ENCODE measurements at places on chromosomes 7 and 10.

- DNase-seq: no peak
These were observed 71.4 kb downstream of the FGFR2 start for GRCh38 chr10:121526801-121527221.

GRCh38 chr10:128463991-128464760 lies 338.0 kb upstream of the MKI67 start:
- no peak for DNase-seq

DNA sequence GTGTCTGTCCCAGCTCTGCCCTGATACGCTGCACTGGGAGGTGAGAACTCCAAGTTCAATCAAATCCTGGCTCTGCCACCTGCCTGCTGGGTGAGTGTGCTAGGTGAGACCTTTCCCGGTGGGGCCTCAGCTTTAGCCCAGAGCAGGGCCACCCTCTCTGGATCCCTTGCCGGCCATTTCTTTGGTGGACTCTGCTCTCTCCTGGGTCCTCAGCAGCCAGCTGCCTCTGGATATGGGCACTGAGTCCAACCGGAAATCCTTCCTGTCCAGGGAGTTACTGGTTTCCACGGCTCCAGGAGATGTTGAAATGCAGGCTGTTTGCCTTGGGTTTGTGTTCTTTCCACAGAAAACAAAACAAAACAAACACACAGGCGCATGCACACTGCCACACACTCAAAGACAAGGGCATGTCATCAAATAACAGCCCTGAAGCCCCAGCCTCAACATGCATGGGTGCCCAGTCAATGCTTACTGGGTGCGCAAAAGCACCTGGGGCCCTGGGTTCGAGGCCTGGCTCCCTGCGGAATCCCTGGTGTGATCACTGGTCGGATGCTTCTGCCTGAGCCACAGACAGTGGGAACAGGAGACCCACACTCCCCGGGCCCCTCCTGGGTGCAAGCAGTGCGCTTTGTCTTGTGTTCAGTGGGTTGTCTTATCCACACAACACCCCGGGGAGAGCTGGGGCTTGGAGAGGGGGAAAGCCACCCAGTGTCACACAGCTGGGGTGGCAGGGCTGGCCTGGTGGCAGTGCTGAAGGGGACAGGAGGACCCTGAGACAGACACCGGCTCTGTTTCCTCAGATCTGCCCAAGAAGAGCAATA lies 33.1 kb downstream of the PPIF start:
- DNase-seq: no peak

- DNase-seq: no peak
These were observed 151.3 kb upstream of the RSU1 start for GRCh38 chr10:16968416-16969041.

- no peak for DNase-seq
These were observed 47.2 kb upstream of the CCDC3 start for GRCh38 chr10:13048762-13049161.

- no peak for DNase-seq
These were observed 37.1 kb downstream of the STRA8 start for GRCh38 chr7:135270577-135271254.

DNA sequence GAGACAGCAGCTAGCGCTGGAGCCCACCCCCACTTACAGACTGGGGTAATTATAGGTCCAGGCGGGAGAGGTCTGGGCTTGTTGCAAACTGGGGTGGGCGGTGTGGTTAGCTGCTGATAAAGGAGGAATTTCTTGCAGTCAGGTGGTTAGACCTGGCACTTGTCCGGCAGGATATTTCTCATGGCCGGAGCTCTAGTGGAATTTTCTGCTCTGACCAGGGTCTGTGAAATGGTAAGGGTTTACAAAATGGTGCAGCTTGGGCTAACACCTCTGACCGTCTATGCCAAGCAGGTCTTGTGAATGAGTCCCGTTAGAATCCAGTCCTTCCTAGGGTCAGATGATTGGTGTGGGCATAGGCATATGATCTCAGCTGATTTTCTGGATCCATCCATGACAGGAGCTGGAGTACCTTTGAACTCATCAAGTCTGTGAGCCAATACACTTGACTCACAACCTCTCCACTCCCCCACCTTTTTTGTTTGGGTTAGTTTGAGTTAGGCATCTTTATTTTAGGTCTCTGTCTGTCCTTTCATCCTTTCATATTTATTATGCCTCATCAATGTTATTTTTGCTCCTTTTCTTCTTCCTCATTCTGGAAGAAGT lies 213.4 kb downstream of the SUGCT start:
- DNase-seq: no peak

- DNase-seq: peak; percentile 4
These were observed 47.6 kb downstream of the STEAP1B start for GRCh38 chr7:22452142-22452959.

- no peak for DNase-seq
These were observed 33.8 kb upstream of the MNX1 start for GRCh38 chr7:157044147-157044687.

DNA sequence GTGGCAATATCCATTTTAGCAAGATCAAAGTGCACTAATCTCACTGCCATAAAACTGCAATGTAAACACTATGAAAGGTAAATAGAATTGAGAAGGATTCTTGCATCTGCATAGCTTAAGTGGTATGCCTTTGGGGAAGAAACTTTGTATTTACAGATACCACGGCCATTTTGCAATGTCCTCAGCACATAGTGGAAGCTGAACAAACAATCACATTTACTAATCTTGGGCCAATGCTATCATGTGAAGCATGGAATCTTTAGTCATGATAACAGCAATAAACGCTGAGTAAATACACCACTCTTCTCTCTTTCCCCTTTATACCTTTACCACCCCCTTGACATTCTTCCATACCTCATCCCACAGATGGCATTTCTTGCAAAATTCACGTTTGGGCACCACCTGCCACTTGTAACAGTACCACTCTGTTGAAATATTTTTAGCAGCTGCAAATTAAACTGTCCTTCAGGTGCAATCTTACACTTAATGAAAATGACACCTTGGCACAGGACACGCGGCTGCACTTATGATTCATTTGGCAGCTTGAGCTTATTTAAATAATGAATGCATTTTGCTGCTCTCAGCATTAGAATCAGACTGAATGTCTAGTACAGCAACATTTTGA lies 171.8 kb downstream of the SEMA3A start:
- DNase-seq: no peak

Measured in stimulated activated naive CD4-positive, alpha-beta T cell (primary cell).